ENCODE measurements at places on chromosomes 5 and 9.

DNA sequence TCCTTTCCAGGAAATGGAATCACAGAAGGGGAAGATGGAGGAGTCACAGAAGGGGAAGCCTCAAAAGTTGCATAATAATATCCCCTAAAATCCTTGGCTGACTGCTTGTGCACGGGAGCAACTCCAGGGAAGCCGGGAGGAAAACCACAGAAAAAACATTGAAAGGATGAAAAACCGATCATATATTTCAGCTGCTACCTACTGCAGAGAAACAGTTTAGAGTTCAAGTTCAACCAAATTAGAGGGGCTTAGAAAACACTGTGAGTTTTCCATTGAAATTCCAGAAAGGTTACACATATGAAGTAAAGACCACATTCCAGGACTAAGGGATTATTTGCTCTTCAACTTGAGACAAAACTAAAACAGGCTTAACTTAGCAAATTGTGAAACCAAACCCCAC, 37.6 kb upstream of the MTAP start:
- peaks cover 6% of the 10 kb centered on the region for H3K4me1 ChIP-seq
- no peak for ATAC-seq
- H3K4me3 ChIP-seq, result no peak overlapping the region
- no peak overlapping the region for H3K27ac ChIP-seq

DNA sequence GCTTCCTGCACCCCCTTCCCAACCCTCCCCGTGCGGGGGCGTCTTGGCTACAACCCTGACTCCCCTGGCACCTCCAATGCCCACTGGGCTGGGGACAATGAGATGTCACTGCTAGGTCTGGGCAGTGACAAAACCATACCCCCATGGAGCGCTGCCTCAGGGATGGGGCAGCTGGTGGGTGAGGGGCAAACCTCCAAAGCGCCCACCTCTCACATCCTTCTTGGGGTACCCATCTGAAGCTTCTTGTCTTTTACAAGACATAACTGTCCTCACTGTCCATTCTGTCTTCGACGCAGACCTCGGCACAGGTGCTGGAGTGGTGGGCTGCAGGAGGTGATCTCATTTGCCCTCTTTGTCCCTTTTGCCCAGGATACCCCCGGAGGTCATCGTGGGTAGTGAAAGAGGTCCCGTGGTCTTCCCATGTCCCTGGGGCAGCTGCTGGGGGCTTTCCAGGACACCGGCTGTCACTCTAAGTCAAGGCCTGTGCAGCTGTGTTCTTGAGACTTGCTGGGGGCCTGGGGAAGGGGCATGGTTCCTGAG, 27.8 kb upstream of the CSF1R start:
- no peaks in the 10 kb centered on the region for H3K4me1 ChIP-seq
- H3K27me3 ChIP-seq, result no peaks in the 10 kb centered on the region
- H3K27ac ChIP-seq, result no peak overlapping the region
- no peaks in the 10 kb centered on the region for H3K36me3 ChIP-seq
- ATAC-seq, result no peak

DNA sequence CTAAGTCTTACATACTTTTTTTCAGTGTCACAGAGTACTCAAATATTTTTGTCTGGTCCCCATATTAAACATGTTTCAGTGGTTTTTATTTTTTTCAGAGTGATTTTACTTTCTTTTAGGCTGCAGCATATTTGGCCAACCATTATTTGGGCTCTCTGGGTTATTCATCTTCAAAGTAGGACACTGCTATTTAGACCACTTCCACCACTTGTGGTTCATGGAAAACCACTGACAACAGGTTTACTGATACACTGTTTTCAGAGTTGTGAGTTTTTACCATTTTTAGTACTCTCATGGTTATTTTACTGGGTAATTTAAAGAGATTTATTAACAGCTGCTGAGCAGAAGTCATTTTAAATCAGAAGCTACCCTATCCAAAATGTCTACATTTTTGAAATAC, 437.6 kb downstream of the KIAA0825 start:
- no peak overlapping the region for H3K4me3 ChIP-seq
- no peaks in the 10 kb centered on the region for H3K36me3 ChIP-seq
- H3K4me1 ChIP-seq, result no peaks in the 10 kb centered on the region
- no peak overlapping the region for H3K27ac ChIP-seq

DNA sequence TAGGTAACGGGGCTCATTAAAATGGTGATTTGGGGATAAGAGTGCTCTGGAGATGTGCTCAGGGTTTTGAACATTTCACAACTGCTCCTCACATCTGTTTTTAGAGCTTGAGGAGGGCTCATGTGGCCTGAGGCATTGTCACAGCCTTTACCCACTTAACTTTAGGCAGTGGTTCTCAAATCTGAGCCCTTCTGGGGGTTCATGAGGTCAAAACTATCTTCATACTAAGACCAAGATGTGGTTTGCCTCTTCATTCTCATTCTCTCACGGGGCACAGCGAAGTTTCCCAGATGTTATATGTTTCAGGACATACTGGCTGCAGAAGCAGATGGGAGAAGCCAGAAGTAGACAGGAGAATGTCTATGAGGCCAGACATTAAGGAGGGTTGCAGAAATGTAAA, 38.4 kb downstream of the STXBP1 start:
- no peak for ATAC-seq
- no peaks in the 10 kb centered on the region for H3K4me1 ChIP-seq
- H3K4me3 ChIP-seq, result no peak overlapping the region
- no peak overlapping the region for H3K27ac ChIP-seq
- no peaks in the 10 kb centered on the region for H3K36me3 ChIP-seq

DNA sequence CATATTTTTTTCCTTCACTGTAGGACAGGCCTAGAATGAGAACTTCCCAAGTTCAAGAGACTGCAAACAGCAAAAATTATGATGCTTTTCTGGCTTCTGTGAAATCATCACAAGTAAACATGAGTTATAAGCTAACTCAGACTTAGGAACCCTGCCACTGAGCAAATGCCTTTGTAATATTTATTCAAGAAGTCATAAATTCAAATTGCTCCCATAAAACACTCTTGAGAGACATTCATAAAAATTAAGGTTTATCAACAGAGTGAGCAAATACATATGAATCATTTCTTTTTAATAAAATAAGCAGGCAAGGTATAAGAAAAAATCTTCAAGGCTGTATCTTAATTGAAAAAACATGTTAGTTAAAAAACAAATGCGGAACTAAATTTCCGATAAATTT, 124.2 kb downstream of the GNA14 start:
- H3K36me3 ChIP-seq, result no peaks in the 10 kb centered on the region
- H3K27ac ChIP-seq, result no peak overlapping the region
- H3K4me3 ChIP-seq, result no peak overlapping the region
- peaks cover 11% of the 10 kb centered on the region for H3K27me3 ChIP-seq
- no peak for ATAC-seq

GRCh38 chr5:2307631-2308030, 424.9 kb upstream of the IRX4 start:
- no peaks in the 10 kb centered on the region for H3K4me1 ChIP-seq
- no peaks in the 10 kb centered on the region for H3K36me3 ChIP-seq
- H3K27me3 ChIP-seq, result no peaks in the 10 kb centered on the region
- no peak overlapping the region for H3K4me3 ChIP-seq

Measured in activated T-helper 17 cell treated with anti-CD3 and anti-CD28 coated beads, Interleukin-2, amount 50 U/mL, for 72 hours (primary cell).